Fibroblast of skin of right quadriceps (primary cell): ENCODE measurements at places on chromosomes 11 and 22.

DNA sequence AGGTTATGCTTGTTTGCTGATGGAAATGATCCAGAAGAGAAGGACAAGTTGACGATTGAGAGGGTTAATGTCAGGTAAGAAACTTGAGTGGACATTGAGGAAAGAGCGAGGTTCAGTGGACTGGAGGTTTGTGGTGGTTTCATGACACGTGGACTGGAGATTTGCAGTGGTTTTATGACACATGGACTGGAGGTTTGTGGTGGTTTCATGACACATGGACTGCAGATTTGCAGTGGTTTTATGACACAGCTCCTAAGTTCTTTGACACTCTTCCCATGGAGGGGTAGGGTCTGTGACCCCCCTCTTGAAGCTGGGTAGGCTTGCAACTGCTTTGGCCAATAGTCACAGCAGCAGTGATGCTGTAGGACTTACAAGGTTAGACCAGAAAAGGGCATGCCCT, 5.4 kb upstream of the MAPK8IP2 start:
- DNase-seq, result no peak

DNA sequence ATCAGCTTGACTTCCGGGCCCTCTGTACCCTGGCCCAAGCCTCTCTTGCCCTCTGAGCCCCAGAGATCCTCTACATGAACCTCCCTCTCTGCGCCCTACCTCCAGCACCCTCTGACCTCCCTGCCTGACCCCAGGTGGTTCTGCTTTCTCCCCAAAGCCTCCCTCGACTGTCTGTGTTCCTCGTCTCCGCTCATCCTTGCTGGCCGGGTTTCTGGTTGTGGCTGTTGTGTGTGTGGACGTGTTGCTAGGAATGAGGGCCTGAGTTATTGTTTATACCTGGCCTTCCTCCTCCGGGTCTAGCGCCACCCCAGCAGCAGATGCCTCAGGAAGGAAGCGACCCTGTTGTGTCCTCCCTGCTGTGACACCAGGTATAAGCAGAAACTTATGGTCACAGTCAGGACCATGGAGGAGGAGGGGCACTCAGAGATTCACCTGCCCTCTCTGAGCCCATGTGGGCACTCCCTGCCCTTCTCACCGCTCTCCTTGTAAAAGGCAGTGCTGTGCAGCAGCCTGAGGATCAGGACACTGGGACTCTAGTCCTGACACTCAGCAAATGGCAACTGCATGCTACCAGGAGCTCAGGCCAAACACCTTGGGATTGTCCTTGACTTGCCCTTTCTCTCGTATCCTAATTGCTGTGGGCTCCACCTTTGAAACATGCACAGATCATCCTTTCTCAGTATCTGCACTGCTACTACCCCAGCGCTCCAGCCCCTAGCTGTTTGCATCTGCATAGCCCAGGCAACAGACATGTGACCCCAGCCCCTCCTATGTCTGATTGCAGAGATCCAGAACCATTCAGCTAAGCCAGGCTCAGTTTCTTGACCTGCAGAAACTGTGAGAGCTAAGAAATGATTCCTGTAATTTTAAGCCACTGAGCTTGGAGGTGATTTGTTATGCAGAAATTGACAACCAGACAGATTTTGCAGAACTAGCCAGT, 140.1 kb downstream of the ST3GAL4 start:
- DNase-seq, result no peak

- peak; percentile 8 for DNase-seq
Measured at GRCh38 chr22:50086526-50086925, 1.3 kb upstream of the MLC1 start.

- peak; percentile 20 for DNase-seq
Measured at GRCh38 chr11:33307984-33308383, 50.8 kb downstream of the HIPK3 start.

GRCh38 chr11:6608726-6609501, 3.1 kb downstream of the TAF10 start:
- DNase-seq, result peak; percentile 27

- DNase-seq, result no peak
Measured at GRCh38 chr11:88697139-88697538, 359.6 kb upstream of the CTSC start.

GRCh38 chr11:112925516-112926310, 35.5 kb upstream of the NCAM1 start:
- no peak for DNase-seq

DNA sequence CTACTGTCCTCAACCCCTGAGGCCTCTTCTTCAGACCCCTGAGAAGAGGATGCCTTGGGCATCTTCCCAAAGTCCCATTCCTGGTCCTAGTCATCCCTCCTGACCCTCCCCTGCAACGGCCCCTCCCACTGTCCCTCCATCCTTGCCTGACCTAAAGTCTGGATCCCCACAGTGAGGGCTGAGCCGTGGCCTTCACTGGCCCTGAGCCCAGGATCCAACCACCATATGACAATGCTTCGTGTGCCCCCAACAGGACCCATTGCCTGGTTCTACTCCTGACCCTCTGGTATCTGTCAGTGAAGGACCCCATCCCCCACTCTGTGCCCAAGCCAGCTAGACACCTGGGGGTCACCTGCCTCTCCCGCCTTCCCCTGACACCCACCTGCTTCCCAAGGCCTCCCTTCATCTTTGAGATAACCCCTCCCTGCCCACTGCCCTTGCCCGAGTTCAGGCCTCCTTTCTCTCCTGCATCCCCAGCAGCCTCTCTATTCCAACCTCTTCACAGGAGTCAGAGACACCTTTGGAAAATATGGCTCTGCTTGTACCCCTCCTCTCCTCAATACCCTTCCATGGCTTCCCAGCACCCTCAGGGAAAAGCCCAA, 48.0 kb downstream of the LRRC32 start:
- no peak for DNase-seq

DNA sequence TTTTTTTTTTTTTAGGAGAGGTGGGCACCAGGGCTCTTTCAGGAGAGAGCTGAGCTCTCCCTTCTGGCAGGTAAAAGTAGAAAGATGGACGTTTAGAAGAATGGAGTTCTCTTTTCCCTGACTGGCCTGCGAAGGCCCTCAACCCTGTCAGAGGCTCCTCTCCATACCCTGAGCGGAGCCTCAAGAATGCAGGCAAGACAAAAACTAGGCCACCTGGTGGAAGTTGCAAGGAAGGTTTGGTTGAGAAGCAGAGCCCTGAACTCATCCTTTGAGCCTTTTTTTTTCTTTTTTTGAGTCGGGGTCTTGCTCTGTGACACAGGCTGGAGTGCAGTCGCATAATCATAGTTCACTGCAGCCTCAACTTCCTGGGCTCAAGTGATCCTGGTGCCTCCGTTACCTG, 1.4 kb downstream of the OTOG start:
- no peak for DNase-seq

DNA sequence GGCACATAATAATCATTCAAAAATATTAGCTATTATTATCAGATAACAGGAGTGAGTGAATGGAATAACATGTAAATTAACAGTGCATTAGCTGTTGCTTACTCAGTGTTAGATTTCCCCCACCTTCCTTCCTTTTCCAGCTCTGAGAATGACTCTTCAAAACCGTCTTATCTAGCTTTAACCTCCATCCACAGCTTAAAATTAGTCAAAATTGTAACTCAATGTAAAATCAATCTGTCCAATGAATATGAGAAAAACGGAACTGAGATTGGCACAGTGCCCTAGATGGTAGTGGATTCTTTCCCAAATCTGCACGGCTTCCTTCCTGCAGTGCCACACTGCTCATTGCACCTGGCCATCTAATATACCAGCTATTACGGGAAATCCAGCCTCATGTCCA, 156.8 kb upstream of the BDNF start:
- DNase-seq, result no peak

DNA sequence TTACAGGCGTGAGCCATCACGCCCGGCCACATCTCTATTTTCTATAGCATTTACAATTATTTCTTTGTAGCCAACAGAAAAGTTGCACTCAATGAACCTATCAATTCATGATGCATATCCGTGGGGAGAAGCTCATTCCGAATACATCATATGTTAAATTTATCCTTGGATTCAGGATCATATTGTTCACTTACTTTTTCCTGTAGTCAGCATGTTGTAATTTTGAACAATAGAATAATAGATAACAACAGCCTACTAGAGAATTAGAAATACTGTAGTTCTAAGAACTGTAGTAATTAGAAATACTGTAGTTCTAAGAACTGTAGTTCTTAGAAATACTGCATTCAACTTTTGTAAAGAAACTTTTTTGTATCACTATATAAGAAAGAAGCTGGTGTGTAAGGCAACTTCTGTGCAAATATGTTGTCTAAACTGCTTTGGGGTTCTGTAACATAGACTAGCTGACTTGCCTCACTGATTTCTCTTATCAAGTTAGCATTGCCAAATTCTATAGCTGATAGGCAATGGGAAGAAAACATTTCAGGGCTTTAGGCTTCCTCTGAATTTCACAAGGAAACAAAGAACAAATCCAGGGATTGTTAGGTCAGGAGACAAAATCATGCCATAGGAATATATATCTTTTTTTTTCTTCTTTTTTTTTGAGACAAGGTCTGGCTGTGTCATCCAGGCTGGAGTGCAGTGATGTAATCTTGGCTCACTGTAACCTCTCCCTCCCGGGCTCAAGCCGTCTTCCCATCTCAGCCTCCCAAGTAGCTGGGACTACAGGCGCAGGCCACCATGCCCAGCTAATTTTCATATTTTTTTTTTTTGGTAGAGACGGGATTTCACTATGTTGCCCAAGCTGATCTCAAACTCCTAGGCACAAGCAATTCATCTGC, 91.9 kb downstream of the CSTPP1 start:
- DNase-seq, result no peak

DNA sequence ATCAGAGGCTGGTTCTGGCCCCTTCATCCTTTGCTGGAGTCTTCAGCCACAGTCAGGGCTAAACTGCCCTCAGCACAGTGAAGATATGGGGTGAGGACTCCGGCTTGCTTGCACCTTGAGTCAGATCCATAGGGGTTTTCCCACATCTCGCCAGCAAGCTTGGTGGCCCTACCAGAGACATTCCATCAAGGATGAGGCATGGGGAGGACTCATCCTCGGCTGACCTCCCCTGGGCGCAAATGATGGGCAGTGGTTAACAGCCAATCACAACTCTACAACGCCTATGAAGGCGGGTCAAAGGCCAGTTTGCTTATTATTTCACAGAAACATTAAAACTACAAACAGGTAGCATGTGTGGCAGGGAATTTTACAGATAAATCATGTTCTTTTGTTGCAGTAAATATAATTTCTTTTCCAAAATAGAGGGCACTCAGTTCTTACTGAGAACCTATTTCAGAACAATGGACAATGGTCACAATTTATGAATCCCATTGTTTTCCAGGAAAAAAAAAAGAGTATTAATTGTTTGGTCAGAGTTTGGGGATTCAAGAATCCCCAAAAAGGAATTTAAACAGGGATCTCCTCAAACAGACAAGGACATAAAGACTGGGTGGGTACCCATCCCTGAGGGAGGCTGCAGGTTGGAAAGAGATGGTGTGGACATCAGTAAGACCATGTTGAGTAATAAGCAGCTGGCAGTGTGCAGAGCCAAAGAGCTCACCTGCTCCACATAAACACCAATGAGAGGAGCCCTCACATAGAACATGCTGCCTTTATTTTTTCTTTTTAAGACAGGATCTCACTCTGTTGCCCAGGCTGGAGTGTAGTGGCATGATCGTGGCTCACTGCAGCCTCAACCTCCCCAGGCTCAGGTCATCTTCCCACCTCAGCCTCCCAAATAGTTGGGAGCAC, 14.8 kb downstream of the PLAAT3 start:
- peak; percentile 81 for DNase-seq

- no peak for DNase-seq
Measured at GRCh38 chr11:2883640-2883978, 2.0 kb downstream of the CDKN1C start.

GRCh38 chr11:134361661-134362060, 29.9 kb downstream of the GLB1L2 start:
- DNase-seq, result no peak

- DNase-seq, result no peak
Measured at GRCh38 chr11:123291201-123291869, 96.3 kb upstream of the CLMP start.

DNA sequence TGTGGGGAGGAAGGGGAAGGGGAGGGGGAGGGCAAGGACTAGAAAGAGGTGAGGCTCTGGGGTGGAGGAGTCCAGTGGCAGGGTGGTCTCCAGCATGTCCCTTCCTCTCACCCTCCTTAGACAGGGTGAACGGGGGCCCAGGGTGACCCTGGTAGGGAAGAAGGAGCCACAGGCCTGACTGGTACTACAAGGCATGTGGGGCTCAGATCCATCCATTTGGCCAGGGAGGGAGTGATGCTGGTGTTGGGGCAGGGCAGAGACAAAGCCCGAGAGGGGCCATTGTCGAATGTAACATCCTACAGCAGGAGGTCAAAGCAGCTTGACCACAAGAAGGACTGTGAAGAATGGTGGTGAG, 69.0 kb upstream of the SHISAL1 start:
- DNase-seq, result no peak

DNA sequence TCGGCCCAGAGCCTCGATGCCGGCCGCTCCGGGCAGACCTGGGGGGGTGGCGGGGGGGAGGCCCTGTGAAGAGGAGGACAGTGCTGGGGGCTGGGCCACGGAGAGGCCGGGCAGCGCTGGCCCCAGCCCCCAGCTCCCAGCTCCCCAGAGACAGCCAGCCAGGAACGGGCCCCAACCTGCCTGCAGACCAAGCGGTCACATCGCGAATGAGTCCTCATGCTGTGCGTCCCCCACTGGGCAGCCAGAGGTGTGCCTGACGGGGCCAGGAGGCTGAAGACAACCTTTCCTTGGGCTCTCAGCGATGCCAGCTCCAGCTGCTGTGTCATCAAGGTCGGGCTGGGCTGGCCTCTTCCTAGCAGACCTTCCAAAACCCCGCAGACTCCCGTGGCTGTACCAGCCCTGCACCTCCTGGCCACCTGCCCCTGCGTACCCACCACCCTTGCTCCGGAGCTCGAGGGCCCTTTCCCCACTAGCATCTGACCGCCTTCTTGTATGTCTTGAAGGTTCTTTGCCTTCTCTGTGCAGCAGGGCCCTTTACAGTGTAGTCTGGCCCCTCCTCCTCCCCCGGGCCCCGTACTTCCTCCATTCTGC, 88.4 kb downstream of the CDKN1C start:
- no peak for DNase-seq

GRCh38 chr11:96388891-96389719, 607 bp downstream of the CCDC82 start:
- DNase-seq, result no peak
